ENCODE measurements at places on chromosomes 2 and 18.

GRCh38 chr2:78465707-78466106 is 559.8 kb upstream of the REG3G start:
- no peak for DNase-seq

GRCh38 chr2:124250433-124250832 is 225.3 kb downstream of the CNTNAP5 start:
- DNase-seq = no peak

DNA sequence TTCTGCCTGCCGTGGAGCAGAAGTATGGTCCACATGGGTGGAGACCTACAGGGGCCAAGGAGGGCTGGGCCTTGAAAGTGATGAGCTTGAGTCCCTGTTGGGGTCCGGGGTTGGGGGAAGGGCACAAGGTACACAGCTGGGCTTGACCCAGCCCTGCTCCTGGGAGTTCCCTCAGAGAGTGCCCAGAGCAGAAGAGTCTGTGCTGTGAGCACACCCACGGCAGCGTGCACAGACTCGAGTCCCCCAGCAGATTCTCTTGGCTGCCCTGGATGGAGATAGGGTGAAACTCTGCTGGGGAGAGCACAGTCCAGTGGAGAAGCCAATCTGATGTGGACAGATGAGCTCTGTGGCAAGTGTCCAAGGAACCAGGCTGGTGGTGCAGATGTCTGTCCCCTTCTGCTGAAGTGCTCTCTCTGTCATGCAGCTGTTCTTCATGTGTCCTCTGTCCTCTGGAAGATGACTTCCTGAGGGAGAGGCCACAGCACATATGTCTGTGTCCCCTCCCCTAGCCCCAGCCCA is 27.5 kb downstream of the INPP4A start:
- no peak for DNase-seq

DNA sequence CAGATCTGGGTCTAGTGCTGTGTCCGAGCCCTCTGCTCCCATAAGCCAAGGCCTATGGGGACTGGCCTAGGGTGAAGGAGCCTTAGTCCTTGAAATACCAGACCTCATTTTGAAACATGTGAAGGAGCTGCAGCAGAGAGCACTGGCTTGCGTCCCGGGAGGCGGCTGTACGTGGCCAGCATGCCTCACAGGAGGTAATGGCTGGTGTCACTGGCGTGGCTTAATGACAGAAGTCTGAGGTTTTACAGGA is 72.7 kb upstream of the OTOS start:
- DNase-seq = no peak

DNA sequence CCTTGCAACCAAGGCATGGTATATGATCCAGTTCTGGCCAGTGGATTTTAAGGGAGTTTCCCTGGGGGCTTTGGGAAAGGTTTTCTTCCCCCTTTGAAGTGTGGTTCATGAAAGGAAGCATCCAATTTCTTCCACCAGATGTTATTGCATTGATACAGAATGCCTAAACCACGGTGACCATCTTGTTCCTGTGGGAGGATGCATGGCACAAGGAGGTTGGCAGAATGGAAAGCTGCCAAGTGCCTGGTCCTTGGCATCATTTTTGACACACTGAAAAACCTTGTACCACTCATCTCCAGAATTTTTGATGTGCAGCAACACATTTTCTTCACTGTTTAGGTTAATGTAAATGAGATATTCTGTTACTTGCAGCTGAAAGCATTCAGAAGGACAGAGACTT is 55.2 kb upstream of the CXCR4 start:
- no peak for DNase-seq

DNA sequence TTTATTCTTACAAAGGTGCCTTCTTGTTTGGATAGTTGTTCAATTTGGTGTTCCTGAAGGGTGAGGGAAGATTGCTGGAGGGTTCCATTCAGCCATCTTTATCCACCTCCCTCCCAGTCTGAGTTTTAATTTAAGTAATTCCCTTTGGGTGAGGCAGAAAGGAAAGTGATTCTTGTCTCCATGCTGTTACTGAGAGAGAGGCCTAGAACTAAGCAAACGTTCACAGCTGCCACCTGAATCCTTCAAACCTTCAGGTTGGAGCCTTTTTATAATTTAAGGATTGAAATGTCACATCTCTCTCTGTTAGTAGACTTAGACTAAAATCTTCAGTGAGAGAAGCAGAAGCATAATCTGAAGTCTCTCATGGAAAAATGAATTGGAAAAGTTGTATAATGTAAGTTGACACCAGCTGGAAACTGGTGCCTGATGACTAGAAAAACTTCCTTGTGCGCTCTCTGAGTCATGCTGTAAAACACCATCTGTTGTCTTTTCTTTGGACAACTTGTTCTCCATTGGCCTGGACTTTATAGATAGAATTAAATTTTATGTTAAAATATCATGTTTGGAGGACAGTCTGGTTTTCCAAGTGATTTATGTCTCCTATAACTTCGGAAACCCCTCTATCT is 14.6 kb downstream of the STRADB start:
- DNase-seq = no peak

DNA sequence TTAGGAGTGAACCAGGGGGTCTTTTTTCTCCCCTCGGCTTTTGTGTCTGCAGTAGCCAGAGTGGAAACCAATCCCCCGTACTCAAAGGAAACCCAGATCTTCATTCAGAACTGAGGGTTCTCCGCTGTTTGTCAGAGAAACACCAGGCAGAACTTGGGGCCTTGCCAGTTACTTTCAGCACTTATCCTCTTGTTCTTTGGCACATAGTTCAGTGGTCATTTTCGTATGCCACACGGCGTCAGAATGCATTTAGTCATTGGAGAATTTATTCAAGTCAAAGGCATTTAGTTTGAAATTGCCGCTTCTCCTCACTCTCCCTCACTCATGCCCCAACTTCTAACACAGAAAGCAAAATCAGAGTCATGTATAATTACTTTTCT is 102.9 kb downstream of the CABLES1 start:
- DNase-seq = no peak

GRCh38 chr2:18560797-18561085 is 288 bp upstream of the RDH14 start:
- DNase-seq = no peak

- no peak for DNase-seq
Observed at GRCh38 chr2:164000176-164000575, 264.4 kb upstream of the FIGN start.

- no peak for DNase-seq
Observed at GRCh38 chr2:56784046-56784445, 600.3 kb downstream of the CCDC85A start.

DNA sequence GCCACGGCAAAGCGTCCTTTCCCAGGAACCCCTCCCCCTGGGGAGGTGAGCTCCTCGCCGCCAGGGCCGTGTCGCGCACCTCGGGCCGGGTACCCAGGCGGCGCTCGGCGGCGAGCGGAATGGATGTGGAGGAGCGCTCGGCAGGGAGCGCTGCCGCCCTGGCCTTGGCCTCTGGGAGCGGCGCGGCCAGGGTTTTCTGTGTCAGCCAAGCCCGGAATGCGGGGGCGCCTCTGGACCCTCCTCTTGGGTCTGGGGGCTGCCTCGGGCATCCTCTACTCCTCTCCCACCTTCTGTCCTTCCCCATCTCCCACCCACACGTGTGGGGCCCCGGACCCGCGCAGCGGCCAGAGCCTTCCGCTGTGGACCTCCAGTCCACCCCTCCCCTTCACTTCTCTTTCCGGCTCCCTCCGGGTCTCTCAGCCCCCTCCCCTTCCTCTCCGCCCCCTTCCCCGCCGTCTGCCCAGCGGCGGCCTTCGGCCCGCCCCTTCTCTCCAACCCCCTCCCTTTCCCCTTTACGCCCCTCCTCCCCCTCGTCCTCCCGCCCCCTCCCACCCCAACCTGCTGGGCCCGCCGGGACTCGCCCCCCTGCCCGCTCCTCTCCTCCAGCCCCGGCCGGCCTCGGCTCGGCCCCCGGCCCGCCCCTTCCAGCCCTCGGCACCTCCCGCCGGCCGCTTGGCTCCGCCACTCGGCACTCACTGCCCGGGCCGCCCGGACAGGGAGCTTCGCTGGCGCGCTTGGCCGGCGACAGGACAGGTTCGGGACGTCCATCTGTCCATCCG is at the start of gene MERTK:
MERTK (plus strand) TSS at position 684 of the 779 bp plus-strand sequence. CDS start 129 bp downstream, outside the sequence.
- peak; percentile 90 for DNase-seq

DNA sequence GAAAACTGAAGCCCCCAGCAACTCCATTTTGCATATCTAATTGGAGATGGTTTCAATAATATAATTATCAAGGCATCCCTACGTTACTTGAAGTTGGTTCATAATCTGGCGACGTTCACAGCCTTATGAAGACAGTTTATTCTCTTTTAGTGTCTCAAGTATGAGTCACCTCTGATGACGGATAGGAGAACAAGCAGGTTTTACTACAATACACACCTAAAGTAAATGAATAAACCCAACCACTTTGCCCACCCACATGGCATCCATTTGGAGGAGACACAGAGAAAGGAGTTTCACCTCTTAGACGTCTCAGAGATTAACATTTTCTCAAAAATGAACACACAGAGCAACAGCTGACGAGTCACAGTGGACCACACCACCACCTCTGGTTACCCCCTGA is 40.8 kb downstream of the BCL11A start:
- no peak for DNase-seq

- no peak for DNase-seq
Observed at GRCh38 chr2:204108781-204109295, 172.3 kb downstream of the ICOS start.

DNA sequence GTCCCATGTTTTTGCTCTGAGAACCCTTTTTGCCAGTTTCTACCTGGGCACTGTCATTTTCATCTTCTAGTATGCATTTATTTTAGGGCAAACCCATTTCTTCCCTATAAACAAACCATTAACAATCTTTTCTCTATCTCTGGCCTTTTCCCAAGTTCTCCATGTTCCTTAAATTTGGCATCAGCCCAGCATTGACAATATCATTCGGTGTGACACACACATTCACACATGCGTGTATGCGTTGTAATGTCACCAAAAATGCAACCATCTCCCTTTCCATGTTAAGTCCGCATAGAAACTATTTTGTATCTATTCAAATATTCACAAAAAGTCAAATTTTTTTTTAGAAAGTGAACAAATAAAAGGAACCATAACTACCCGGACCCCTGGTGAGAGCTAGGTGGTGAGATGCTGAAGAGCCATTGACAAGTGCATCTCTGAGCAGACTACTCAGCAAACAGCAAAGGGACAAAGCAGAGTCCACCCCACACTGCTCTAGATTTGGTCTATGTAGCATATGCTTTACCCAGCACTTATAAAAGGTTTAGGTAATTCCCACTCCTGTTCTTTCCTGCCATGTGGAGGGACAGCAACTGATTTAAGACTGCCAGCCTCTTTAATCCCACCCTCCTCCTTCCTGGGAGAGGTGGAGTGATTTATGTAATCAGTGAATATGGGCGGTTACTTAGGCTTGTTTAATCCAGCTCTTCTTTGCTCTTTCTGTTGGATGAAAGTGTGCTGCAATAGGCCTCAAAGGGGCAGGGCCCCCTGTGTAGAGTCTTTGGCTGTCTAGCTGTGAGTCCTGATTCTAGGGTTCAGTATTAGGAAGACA is 124.1 kb downstream of the METTL8 start:
- DNase-seq = no peak

- no peak for DNase-seq
Observed at GRCh38 chr2:45330637-45331409, 280.2 kb downstream of the SRBD1 start.

DNA sequence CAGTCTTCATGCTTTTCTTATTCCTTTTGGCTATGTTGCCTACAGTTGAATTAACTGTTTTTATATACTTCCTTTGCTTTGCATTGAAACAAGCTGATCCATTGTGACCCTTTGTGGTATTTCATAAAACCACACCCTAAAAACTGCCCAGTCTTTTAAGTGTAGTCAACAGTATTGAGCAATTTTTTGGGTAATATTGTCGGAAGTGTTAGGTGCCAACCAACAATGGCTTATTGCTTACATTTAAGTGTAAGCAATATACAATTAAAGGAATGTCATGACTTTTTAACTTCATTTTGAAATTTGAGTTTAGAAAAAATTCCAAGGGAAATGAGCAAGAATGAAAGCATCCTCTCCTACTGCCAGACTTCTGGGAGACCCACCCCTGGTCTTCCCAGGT is 174.1 kb downstream of the NEDD4L start:
- DNase-seq = no peak

DNA sequence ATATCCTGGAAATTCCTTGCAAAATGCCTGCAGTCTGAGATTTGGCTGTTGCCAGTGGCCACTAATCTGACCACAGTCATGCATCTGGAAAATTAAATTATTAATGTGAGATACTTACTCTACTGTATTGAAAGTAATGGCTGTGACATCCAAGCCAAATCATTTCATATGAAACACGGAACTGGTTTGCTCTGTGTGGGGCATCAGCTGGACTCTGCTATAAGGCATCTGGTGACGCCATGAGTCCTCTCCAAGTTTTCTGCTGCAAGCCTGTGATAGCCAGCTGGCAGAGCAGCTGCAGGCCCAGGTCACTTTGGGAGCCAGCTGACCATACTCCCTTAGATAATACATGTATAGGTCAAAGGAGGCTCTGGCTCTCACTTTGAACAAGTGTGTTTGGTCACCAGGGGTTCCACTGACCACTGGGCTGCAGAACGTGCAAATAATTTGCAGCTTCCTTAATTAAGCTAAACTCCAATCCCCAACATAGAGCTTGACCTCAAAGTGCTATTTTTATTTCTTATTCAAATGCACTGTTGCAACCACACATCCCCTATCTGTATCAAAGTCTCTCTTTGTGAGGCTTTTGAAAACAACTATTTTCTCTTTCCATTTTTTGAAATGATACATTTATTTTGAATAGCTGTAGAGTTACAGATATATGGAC is 152.9 kb downstream of the NCKAP5 start:
- DNase-seq = no peak

DNA sequence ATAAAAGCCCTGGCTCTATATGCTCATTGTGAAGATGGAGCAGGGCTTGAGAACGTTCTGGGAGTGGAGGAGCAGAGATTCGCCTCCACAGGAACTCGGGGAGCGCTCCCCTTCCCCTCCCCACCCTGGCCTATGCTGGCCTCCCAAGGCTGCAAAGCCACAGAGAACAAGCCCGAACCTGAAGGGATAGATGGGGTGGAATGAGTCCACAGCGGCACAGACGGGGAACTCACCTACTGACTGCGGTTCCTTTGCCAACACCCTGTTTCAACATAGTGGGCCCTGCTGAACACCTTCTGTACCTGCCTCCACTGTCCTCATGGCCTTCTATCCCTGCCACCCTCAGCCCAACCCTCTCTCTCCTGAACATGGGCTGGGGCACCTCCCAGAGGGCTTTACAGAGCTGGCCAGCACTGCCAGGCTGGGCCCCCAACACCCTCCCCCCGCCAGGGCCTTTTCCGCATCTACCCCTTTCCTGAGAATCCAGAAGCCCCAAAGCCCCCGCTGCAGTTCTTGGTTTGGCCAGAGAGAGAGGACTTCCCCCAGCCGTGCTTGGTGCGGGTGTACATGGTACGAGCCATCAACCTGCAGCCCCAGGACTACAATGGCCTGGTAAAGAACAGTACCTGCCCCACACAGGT is 41.5 kb downstream of the LMAN2L start:
- DNase-seq = no peak

GRCh38 chr2:142946941-142947340 is 69.5 kb downstream of the KYNU start:
- DNase-seq = no peak
